ENCODE measurements at places on chromosomes 3 and 15.

DNA sequence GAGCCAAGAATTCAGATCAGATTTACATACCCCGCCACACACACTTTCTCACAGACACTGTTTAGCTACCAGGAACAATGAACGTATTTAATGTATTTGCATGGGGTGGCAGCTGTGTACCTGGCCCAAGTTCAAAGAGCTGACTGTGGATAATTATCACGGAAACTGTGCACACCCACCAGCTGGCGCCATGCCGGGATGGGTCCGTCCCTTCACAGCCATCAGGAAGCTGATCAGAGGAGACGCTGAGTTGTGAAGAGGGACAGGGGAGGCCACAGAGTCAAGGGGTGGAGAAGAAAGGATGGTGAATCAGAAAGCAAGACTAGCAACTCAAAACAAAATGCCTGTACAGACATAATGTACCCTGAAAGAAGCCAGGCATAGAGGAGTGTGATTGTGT lies 13.1 kb upstream of the PLA2G4D start:
- no peak for DNase-seq

DNA sequence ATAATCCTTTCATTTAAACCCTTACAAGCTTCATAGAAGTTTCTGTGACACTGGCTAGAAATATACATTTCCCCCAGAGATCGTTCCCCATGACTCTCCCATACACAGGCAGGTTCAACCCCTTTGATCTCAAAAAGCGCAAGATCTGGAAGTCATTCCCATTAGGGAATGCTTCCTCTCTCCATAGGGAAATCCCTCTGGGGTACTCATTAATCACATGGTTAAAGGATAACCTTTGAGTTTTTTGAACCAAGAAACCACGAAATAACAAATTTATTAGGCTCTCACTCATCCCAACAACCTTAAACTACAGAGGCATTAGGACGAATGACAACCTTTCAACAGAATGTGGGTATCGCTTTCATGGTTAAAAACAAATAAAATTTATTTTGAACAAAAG lies 211.9 kb upstream of the PRICKLE2 start:
- DNase-seq, result no peak

- DNase-seq, result no peak
Measured at GRCh38 chr3:194126790-194127189, 9.2 kb upstream of the HES1 start.

DNA sequence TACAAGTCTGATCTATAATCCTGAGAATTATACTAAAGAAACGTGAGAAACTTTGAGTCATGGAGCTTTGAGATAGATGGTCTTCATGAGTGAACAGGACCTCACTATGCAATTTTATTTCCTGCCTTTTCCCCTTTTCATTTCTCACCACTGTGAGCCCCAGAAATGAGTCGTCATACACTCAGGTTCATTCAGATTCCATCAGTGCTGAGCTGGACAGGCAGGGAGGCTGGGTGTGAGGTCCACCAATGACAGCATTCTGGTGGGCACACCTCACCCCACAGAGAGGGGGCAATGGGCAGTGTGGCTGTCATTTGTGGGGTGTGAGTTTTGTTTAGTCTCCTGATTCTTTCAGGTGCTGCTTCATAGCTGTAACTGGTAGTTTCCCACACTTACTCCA lies 16.9 kb downstream of the TIGIT start:
- DNase-seq, result no peak

- DNase-seq, result no peak
Measured at GRCh38 chr15:52414936-52415335, 113.7 kb downstream of the MYO5A start.

DNA sequence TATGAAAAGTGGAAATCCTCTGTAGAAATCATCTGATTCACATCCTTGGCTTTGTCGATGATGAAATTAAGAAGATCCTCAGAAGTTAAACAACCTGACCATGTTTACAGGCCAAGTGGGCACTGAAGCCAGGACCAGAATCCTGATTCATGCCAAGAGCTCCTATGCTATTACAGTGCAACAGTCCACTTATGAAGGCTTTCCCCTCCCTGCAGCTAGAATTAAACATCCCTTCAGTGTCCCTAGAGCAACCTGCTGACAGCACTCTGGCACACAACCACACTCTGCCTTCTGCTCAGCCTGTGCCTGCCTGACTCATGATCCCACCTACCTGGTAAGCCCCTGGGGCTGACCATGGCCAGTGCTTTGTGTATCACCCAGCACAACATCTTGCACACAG lies 33.8 kb downstream of the TXNRD3 start:
- no peak for DNase-seq

- DNase-seq, result no peak
Measured at GRCh38 chr3:183564046-183564445, 8.5 kb upstream of the KLHL6 start.

GRCh38 chr3:50630877-50631276 lies 13.9 kb downstream of the MAPKAPK3 start:
- peak; percentile 41 for DNase-seq

DNA sequence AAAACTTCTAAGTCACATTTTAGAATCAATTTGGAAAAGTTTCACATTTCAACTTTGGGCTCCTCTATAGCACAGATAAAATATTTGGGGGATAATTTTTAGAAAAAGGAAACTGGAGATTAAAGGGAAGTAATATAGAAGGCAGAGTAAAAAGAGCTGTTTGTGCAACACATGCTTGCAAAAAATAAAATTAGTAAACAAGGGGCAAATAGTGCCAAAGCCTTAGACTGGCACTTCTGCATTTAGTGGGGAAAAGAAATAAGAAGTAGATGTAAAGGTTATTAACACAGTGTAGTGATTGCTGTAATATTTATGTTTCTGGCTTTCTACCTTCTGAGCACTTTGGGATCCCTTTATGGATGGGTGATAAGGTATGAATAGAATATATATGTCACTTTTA lies 246.6 kb downstream of the CBLB start:
- no peak for DNase-seq

DNA sequence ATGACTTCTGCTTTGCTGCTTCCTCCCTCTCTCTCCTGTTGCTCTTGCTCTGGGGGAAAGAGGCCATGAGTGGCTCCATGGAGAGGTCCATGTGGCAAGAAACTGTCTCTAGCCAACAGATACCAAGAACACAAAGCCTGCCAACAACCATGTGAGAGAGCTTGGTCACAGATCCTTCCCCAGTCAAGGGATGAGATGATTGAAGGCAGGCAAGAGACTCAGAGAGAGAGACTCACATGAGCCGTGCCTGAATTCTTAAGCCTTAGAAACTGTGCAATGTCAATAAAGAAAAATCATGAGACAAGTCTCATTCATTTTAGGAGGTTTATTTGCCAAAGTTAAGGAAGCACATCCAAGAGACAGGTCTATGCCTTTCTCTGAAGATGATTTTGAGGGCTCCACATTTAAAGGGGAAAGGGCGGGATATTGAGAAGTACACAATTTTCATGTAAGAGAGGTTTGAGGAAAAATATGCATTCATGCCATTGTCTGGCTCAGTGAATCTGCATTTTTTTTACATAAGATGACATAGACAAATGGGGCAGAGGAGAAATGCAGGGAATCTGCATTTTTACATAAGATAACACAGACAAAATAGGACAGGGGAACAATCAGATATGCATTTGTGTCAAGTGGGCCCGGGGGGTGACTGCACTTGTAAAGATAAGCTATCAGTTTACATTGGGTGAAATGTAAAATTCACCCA lies 59.5 kb upstream of the SUCLG2 start:
- no peak for DNase-seq

DNA sequence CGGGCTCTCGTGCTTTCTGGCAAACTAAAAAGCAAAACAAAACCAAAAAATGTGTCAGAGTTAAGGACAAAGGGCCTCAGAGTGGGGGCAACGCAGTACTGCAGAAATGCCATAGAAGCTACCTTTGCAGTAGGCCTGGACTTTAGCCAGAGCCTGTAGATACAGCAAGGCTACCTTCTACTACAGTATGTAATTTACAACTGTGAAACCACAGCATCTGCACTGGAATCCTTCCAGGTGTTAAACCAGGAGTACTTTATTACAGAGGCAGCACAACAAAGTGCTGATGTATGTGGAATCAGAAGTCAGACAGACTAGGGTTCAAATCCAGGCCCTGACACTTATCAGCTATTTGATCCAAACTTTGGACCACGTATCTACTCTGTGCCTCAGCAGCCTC lies 34.9 kb downstream of the RUBCN start:
- DNase-seq, result no peak

DNA sequence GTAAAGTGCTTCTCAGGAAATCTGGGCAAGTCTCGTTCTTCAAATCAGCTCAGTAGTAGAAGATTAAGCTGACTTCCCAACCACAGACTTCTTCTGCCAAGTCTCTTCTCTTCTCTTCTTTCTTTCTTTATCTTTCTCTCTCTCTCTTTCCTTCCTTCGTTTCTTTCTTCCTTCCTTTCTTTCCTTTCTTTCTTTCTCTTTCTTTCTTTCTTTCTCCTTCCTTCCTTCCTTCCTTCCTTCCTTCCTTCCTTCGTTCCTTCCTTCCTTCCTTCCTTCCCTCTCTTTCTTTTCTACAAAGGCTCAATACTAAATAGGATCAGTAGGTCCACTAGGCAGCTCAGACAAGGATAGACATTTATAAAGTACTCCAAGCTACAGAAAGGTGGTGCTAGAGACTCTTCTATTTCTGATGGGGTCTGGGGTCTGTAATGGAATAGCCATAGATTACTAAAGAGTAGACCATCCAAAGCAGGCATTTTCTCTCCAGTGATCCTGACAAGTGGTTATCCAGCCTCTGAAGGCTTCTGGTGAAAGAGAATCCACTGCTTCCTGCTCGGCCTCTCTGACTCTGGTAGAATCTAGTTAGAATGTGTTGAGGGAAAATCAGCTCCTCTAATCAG lies 100.8 kb downstream of the TPRG1 start:
- peak; percentile 22 for DNase-seq

GRCh38 chr3:53579636-53580035 lies 85.2 kb downstream of the CACNA1D start:
- DNase-seq, result no peak

DNA sequence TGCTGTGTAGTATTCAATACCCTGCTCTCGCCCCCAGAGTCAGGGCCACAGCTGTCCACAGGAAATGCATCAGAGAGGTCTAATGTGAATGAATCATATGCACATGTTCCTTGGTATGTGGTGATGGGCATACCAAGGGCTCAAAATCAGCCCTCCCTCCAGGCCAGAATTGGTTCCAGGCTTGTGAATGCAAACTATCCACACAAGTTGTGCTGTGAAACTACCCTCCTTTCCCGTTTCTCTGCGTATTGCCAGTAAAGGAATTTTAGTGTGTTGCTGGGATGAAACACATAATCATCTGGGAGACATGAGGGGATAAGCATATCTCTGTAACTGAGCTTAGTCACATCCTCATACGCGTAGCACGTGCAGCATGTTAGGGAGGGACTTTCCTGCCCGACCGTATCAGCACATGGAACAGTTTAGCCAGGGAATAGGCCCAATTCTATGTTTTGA lies 9.2 kb upstream of the MME start:
- no peak for DNase-seq

DNA sequence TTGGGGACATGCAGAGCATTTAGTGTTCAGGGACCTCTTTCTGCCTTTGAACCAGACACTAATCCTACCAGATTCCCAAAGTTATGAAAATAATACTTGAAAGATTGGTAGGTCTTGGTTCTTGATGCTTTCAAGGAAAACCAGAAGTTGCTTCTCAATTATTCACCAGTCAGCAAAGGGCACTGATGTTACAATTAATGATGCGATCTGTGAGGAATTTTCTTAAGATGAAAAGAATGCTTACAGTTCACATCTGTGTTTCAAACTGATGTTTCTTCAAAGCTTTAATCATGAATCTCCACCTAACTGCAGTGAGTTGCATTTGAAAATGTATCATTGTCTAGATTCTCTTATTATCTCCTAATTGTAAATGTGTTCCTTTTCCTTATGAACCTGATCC lies 161.0 kb downstream of the NAALADL2 start:
- DNase-seq, result no peak

DNA sequence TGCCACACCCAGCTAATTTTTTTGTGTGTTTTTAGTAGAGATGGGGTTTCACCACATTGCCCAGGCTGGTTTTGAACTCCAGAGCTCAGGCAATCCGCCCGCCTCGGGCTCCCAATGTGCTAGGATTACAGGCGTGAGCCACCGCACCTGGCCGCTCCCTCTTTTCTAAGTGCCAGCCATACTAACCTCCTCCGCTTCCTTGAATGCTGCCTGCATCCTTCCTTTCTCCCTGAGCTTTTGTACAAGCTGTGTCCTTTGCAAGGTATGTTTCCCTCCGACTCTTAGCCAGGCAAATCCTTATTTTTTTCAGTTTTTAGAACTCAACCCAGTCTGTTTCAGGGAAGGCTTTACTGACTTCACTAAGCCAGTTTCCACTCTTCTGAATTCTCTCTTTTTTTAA lies 60.6 kb downstream of the NR1D2 start:
- DNase-seq, result no peak

GRCh38 chr3:173739726-173740125 lies 342.2 kb downstream of the NLGN1 start:
- no peak for DNase-seq

GRCh38 chr3:155217591-155217990 lies 75.9 kb downstream of the STRIT1 start:
- DNase-seq, result no peak

GRCh38 chr15:69522361-69522760 lies 69.7 kb downstream of the RPLP1 start:
- no peak for DNase-seq

DNA sequence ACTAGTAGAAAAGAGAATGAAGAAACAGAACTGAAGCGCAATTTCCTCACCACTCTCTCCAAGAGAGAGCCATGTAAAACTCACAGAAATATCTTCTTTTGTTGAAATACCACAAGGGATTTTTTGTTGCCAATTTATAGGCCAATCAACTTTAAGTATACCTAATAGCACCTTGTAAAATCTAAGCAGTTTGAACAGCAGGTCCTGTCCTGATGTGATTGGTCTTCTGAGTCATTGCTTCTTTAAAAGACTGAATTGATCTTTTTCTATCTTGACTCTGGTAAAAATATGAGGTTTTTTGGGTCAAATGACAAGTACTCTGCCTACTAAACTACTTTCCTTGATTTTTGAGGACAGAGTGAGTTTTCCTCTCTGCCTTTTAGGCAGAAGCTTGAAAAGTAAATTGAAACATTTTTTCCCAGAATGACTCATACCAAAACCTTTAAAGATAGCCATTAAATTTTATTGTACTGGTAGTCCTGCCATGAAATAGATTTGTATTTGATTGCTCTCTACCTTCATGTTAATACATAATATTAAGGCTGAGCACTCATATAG lies 343.9 kb upstream of the CBLB start:
- DNase-seq, result no peak

- no peak for DNase-seq
Measured at GRCh38 chr3:58066842-58067241, 58.6 kb downstream of the FLNB start.

DNA sequence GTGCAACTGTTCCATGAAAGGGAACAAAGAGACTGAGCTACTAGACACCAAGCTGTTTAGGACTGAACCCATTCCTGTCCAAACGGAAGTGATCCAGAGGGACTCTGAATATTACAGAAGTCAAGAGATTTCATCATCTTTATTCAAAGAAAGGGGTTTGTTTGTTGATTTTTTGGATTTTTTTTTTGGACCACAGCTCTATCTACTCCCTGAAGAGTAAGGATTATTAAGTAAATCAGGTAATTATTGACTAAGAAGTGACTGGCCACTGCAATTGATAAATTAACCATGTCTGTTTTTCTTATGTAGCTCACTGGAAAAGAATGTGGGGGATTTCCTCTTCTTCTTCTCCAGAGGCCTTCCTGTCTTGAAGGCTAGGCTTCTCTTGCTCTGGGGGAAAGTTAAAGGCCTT lies 146.6 kb upstream of the TPM1 start:
- no peak for DNase-seq

GRCh38 chr3:88132894-88133293 lies 16.9 kb upstream of the C3orf38 start:
- DNase-seq, result no peak
